Fibroblast of mammary gland (primary cell): ENCODE measurements at places on chromosomes 6 and 20.
A peak's percentile ranks its signal among the peaks of the same experiment; 100 is the strongest.

GRCh38 chr6:39227476-39227875, 1.8 kb downstream of the KCNK5 start:
- DNase-seq, result no peak

GRCh38 chr6:54266400-54266923, 41.8 kb upstream of the TINAG start:
- DNase-seq, result no peak

- DNase-seq, result no peak
Measured at GRCh38 chr20:38760978-38761377, 12.7 kb downstream of the ACTR5 start.

GRCh38 chr6:53059648-53060589, 5.3 kb upstream of the FBXO9 start:
- no peak for DNase-seq

DNA sequence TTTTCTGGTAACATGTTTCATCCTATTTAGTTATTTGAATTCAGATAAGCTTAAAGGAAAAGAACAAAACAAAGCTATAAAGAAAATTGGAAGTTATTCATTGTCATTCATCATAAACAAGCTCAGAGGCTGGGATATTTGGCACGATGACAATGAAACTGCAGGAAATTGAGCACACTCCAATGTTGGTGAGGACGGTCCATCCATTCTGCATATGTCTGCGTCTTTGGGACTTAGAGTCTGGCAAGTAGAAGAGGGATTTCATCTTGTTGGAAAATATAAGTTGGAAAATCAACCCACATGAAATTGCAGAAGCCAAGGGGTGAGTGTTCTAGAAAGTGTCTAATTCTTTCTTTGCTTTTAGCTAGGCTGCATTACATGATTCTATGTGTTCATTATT, 78.4 kb downstream of the HDGFL1 start:
- DNase-seq, result no peak

GRCh38 chr6:125013938-125014660, 51.9 kb downstream of the RNF217 start:
- peak; percentile 61 for DNase-seq

DNA sequence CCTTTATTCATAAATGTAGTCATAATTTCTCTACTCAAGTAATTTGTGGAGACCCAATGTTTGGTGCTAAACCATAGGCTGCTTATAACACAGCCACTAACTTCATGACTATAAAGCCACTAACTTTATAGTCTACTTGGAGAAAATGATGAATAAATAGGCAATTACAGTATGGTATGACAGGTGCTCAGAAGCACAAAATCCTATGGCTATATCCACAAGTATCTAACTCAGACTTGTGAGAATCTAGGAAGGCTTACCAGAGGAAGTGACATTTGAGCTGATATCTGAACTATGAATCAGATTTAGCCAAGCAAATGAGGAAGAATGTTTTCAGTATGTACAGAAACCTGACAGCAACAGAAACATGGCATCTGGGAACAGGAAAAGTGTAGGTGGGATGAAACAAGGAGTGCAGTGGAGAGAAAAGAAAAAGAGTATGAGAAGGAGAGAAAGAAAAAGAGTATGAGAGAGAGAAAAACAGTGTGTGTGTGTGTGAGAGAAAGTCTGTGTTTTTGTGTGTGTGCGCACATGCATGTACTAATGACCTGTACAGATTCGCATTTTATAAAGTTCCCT, 59.9 kb downstream of the REV3L start:
- peak; percentile 33 for DNase-seq

DNA sequence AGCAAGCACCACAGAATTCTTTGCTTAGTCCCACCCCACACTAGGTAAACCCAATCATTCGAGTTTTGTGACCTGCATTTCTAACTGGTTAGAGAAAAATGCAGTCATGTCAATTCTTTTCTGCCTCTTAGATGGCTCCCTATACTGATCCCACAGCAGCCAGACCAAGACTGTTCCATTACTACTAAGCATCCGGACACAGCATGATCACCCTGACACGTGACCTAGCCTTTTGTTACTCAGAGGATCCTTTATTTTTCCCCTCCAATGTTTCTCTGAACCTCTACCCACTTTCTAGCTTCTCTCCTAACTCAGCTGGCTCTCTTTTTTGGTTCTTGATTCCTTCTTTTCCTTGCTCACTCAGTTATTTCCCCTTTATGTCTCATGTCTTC, 87.9 kb downstream of the PDE10A start:
- DNase-seq, result no peak

GRCh38 chr20:19774135-19774933, 16.3 kb downstream of the RIN2 start:
- DNase-seq, result no peak

GRCh38 chr6:80133020-80133419, 26.5 kb downstream of the BCKDHB start:
- peak; percentile 73 for DNase-seq

DNA sequence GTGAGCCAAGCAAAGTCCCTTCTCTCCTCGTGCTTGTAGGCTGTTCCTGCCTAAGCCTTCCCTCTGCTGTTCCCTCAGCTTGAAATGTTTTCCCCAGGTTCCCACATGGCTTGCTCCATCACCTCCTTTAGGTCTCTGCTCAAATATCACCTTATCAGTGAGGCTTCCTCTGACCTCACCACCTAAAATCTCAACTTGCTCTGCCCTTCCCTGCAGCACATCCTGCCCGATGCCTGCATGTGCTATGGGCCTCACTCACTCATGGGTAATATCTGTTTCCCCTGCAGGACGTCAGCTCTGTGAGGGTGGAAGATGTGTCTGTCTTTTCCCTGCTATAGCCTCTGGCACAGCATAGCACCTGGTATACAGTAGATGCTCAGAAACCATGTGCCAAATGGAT, 29.9 kb upstream of the FKBP1A start:
- DNase-seq, result no peak

DNA sequence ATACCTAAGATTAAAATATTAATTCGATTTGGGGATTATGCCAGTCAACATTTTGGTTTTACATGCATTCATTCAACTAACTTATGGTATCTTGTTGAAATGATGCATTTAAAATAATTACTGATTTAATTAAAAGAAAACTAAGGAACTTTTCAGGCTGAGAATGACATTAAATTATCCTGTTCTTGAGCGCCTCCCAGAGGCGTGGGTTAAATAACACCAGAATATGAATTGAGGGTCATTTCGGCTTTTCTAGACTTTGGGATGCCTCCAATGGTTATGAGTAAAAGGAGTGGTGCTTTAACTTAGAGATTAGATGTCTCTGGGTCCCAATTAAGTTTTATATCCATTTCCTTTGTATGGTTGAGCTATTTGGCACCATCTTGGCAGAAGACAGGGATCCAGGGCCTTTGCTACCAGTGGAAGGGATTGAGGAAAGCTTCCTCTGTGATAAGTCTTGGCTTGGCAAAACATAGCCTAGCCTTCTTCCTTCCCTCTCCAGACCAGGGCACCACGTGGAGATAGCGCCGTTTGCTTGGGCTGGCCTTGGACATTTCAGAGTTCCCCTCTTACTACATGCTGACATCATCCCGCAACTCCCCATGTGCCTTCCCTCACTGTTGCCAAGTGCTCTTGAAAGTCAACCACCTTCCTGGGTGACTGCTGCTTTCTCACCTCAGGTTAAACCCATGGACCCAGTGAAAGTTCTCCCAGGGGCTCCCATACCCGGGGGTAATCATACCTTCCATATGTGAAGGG, 28.7 kb downstream of the GNAS start:
- no peak for DNase-seq

DNA sequence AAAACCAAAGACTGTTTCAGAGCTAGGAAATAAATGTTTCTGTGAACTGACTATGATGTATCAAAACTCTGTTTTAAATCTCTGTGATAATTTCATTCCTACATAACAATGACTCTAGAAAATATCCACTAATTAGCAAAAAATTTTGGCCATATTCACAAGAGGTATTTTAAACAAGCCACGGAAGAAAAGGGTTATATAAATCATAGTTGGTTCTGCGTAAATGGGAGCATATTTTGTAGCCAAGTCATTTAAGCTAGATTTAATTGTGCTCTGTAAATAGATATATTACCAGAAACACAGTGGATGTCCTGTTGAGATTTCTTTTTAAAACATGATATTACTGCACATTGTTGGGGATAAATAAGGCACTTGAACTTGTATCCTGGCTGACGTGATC, 416.5 kb upstream of the PLCB4 start:
- DNase-seq, result no peak

DNA sequence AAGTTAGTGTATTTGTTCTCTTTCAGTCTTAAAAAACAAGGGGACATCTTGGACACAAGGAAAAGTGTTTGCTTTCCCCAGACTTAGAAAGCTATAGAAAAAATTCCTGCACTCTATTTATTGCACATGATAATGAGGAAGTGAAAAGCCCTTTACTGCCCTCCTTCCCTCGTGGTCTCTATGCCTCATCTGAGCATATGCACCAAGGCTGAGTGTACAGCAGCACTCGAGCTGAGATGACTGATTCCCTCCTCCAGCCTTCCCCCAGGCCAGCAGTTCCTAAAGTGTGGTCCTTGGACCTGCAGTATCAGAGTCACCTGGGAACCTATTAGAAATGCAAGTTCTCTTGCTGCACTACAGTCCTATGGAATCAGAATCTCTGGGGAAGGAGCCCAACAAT, 14.3 kb upstream of the LAMP5 start:
- peak; percentile 23 for DNase-seq

DNA sequence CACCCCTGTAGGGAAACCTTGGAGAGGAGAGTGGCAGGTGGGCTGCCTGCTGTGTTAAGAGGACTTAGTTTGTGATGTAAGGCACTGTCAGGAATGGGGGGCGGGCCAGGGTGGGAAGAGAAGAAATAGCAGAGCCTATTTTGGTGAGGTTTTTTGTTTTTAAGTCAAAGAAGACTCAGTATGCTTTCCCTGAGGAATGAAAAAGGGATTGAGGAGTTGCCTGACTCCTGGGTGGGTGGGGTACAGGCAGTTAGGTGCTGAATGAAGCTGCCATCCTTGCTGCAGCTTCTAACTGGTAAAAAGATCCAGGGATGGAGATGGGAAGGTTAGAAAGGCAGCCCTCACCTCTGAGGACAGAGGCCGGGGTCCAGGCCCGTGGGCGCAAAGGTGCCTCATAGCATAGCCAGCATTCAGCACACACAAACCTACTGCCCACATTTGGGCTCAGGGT, 37.9 kb downstream of the PLCG1 start:
- no peak for DNase-seq

DNA sequence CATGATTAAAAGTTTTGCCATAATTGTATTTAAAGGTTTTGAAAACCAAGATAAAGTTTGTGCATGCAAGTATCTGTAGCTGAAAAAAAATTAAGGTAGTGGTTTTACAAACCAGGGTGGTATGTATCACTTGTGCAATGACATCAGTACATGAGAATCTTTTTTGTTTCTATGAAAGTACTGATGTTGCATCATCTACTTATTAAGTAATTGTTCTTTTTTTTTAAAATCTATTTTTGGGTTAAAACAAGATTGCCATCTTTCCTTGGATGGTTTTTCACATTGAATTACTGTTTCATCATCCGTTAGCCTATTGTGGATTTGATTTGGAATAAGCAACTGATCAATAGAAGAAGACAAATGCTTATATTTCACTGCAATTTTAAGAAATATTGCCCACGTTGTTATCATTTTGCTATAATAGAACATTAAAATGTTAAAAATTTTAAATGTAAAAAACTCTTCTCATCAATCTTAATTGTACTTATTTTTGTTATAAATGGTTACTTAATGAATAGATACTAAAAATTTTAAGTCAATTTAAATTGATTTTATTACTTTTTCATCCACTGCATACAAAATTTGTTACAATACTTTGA, 39.8 kb upstream of the TAGAP start:
- peak; percentile 83 for DNase-seq

GRCh38 chr6:138405816-138406413, 1.9 kb downstream of the HEBP2 start:
- DNase-seq, result no peak

- DNase-seq, result peak; percentile 97
Measured at GRCh38 chr20:38426006-38426897, 8.9 kb downstream of the SNHG17 start.

DNA sequence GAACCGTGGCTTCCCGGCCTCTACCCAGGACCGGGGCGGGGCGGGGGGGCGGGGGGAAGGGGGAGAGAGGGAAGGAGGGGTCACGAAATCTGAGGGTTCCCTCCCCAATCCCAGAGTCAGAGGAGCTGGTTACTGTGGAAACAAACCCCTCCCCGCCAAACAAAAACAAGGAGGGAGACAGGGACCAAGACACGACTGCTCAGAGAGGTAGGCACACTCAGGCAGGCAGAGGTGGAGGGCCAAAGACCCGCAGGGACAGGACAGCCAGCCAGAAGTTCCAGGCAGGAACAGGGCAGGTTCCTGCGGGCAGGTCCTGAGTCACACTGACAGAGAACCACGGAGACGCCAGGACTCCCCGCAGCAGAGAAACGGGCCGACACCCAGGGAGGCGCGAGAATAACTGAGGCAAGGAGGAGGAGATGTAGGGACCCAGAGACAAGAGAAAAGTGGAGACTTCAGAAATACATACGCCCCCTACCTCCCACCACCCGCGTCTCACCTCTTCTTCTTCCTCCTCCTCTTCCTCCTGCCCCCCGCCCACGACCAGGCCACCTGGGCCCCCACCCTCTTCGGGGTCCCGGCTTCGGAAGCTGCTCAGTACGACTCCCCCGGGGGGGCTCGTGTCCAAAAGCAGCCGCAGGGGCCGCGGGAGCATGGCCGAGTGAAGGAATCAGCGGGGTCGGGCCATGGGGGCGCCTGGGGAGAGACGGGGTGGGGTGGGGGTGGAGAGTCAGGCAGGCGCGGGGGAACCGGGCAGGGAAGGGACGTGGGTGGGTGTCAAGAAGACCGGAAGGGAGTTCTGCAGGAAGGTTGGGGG, 578 bp downstream of the RGL2 start:
- peak; percentile 80 for DNase-seq

DNA sequence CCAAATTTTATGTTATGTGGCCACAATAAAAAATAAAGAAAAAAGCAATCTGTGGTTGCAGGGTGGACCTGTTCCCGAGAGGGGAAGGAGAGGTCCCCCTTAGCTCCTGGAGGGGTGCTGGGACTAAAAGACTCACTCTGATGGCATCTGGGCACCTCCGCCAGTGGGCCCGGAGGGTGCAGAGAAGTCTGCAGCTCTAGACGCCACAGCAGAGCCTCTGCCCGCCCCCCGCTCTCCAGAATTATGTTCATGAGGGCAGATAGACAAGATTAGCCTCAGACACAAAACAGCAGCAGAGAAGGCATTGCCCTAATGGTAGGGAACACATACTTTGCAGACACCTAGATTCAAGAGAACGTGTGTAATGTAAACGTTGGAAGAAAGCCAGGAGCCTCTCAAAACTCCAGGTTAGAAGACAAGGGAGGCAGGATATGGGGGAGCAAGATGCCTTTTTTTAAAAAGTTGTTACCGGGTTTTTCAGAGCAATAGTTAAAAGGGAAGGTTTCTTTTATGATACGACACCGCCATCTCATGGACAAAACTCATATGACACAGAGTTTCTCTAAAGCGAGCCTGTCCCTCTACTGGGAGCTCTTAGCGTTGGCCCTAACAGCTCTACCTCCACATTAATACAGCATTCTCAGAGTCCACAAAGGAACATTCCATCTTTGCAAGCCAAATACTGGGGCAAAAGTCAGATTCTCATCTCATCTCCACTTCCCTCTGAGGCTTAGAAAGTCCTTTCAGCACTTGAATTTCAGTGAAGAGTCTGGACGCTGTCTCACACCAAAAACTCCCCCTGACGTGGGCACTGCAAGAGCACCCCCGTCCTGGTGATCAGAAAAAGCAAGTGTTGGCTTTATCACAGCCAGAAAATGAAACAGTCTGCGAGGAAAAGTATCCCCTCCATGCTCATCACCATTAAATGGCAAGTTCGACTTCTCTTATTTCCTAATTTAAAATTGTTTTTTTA, 47.2 kb downstream of the FOXF2 start:
- DNase-seq, result peak; percentile 74
